DND-41 (cell line): ENCODE measurements at places on chromosomes 4 and X.

DNA sequence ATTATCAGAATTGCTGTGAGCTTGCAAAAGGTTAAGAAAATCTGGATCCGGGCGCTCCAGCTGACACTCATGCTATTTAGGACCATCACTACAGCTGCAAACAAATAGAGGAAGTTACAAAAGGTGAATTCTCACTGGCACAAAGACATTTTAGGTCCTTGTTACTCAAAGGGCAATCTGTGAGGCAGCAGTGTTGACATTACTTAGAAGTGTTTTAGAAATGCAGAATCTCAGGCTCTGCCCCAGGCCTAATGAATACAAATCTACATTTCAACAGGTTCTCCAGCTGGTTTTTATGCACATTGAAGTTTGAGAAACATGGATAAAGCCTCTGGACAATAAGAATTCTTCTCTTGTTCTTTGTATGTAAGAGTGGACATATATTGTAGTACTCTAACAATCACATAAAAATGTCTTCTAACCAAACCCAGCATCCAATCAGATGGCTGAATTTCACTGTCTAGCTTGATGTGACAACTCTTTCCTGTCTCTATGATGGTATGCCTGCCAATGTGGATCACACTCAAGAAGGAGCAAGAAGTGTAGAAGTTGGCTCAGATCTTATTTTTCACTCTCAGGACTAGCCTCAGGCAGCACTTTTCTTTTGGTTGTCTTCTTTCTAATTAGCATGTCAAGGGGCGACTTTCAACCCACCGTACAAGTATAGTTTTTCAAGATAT is 18.8 kb downstream of the SLC7A11 start:
- H3K4me1 ChIP-seq, result no peaks in the 10 kb centered on the region
- H3K27me3 ChIP-seq, result no peaks in the 10 kb centered on the region
- peaks cover 23% of the 10 kb centered on the region for H3K36me3 ChIP-seq
- no peak for DNase-seq

GRCh38 chr4:84495118-84495793 is 3.8 kb downstream of the NKX6-1 start:
- H3K4me3 ChIP-seq, result no peak overlapping the region
- no peak for DNase-seq
- no peaks in the 10 kb centered on the region for H3K36me3 ChIP-seq
- H3K4me1 ChIP-seq, result no peaks in the 10 kb centered on the region

DNA sequence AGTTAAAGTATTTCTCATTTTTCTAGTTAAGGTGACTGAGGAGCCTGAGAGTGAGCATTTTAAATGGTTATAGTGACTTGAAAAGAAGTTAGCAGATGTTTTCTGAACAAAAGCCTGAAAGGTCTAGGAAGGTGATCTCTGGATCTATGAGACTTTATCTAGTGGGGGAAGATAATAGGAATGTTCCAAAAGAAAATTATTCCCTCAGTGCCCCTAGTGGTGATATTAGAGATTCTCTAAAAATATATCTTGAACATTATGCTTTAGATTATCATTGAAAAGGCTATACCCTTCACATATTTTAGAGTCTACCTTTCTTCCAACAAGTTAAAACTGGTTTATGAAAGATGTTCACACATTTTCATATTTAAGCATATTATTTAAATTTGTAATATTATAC is 69.0 kb upstream of the SPANXN1 start:
- H3K27me3 ChIP-seq, result no peaks in the 10 kb centered on the region
- H3K4me3 ChIP-seq, result no peak overlapping the region
- H3K27ac ChIP-seq, result no peak overlapping the region
- no peaks in the 10 kb centered on the region for H3K4me1 ChIP-seq
- no peaks in the 10 kb centered on the region for H3K36me3 ChIP-seq

DNA sequence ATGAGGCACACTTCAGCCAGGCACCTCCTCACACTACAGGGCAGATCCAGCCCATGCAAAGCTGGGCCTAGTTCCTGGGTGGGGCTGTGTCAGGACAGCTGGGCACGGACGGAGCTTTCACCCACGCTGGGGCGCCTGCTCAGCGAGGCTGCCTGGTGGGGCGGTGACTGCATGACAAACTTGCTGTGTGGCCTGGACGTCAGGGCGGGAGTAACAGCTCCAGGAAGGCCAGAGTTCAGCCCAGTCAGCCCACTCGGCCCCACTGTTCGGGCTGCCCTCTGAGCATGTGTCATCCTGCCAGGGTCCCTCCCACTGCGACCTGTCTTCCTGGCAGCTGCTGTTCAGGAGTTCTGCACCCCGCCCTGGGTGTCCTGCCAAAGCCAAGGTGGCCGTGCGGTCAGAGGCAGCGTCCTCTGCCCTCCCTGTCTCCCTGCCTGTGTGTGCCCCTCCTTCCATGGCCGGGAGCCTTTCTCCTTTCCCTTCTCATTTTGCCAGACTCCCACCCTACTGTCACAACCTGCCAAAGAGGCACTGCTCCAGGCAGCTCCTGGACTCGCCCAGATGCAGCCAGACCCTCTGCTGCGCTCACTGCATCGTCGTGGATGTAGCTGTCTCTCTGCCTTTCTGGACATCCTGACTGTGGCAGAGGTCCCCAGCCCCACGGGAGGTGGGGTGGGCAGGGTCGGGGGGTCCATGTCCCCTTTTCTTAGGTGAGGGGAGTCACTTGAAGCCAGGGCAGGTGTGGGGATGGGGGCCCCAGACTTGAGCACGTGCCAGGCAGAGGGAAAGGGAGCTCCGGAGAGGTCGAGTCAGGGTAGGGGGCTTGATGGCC is 33.0 kb upstream of the KIAA0232 start:
- H3K4me1 ChIP-seq, result peaks cover 4% of the 10 kb centered on the region
- no peaks in the 10 kb centered on the region for H3K27me3 ChIP-seq
- H3K4me3 ChIP-seq, result no peak overlapping the region
- no peaks in the 10 kb centered on the region for H3K36me3 ChIP-seq

- H3K27me3 ChIP-seq, result no peaks in the 10 kb centered on the region
- no peak overlapping the region for H3K4me3 ChIP-seq
- H3K36me3 ChIP-seq, result no peaks in the 10 kb centered on the region
- H3K4me1 ChIP-seq, result no peaks in the 10 kb centered on the region
Observed at GRCh38 chr4:82491251-82491960, 61.0 kb downstream of the ENOPH1 start.

- H3K36me3 ChIP-seq, result no peaks in the 10 kb centered on the region
- H3K27me3 ChIP-seq, result no peaks in the 10 kb centered on the region
- no peak overlapping the region for H3K4me3 ChIP-seq
- no peak for DNase-seq
- no peak overlapping the region for H3K27ac ChIP-seq
Observed at GRCh38 chrX:1172496-1172895, 40.0 kb downstream of the CRLF2 start.
